ENCODE measurements at places on chromosomes 2 and 18. TPM values are rescaled to one million over a fixed set of nuclear protein-coding genes. Genes with fewer than 3 reads are reported as not detected.
A peak's percentile ranks its signal among the peaks of the same experiment; 100 is the strongest.

Gene SCN2A
- total RNA-seq, result 0.94 TPM

Gene ABCB11
- not detected for total RNA-seq

Gene KATNAL2
- 0.48 TPM for total RNA-seq

Gene LMAN2L
- 25.4 TPM for total RNA-seq

DNA sequence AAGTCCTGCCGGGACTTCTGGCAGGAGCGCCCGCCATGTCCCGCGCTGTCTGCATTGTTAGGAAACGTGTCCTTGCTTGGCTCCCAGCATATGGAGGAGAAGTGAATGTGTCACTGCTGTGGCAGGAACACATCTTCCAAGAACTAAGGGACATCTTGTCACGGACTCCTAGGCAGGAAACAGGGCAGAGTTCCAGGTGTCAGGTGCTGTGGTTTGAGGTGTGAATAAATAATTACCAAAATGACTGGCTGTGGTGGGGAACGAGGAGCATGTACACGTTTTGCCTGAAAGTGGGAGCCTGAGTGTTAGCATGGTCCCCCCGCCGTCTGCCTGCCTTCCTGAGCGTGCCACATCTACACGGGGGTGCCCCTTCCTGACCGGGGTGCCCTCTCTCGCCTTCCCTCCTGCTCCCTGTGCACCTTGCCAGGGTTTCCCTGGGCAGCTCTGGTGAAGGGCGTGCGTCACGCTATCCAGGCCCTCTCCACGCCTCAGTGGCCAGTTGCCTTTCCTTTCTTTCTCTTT is 237.5 kb downstream of the LDLRAD4 start:
- no peak for DNase-seq

DNA sequence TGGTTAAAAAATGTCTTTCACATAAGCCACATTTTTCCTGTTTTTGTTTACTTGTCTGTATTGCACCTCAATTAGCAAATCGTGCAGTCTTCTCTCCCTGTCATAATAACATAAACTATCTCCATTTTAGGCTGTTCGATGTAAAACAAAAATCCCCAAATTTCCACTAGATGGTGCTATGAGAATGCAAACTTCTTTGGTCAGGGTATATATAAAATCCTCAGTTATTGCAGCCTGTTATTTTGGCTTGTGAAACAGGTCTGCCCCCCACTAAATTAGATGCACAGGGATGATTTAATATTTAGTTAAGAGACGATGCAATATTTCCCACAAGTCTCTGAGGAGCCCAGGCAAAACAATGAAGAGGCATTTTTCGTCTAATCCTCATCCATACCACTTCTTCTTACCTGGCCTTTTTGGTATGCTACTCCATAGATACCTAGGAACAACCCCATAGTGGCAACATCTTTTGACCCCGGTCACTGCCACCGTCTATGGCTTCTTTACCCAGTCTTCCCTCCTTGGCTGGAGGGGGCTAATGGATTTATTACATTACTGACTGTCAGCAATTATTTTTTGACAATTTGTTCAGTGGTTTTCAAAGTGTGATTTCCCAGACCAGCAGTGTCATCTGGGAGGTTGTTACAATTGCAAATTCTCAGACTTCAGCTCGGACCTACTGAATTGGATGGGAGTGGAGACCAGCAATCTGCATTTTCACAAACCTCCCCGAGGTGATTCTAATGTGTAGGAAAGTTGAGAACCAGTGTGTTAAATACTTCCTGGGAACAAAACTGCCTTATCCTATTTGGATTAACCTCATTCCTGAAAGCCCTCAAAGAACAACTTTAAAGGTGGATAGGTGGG is 117.4 kb upstream of the CWC22 start:
- peak; percentile 54 for DNase-seq

GRCh38 chr2:196802401-196802800 is 2.9 kb upstream of the GTF3C3 start:
- no peak for DNase-seq

- no peak for DNase-seq
Measured at GRCh38 chr2:118510807-118511206, 336.6 kb downstream of the EN1 start.

DNA sequence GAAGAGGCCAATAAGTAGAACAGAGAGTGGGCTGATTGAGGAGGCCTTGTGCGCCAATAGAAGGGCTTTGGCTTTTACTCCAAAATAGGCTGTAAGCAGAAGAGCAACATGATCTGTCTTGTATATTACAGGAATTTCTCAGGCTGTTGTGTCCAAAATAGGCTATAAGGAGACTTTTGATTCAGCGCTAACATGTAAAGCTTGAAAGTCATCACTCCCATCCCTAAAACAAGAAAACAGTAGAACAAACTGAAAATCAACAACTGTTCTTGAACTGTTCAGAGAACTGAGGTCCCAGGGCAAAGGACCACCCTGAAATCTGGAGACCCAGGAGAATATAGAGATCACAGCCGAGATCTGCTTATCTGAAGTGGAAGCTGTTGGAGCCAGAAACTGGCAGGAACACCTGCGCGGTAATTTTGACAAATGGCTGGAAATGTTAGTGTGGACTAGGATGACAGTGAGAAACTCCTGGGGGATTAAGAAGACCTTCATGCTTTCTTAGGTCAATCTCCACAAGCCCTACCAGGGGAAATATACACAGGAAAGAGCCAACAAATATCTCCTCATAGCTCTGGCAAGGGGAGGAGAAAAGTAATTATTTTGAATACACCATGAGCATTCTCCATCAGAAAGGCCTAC is 258.6 kb downstream of the RBM43 start:
- no peak for DNase-seq
